ENCODE measurements at places on chromosomes 3 and 15.

DNA sequence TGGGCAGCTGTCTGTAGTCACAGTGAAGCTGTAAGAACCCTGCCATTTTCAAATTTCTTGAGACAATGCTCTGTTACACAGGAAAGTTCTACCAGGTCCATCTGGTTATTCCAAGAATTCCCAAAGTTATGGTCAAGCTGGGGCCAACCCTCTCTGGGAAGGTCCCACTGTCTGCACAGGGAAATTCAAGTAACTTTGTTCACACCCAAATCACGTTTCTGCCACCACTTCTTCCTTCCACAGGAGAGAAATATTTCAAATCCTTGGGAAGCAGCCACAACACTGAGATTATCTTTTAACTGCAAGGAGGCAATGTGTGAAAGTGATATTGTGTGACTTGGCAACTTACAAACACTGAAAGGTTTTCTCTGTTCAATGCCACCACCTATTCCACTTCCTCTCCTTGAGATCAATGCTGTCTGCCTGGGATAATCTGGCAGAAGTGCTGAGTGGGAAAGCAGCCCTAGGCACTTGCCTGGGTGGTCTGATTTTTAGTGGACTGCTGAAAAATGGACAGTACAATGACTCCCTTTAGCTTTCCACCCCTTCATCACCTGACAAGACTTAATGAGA, 5.6 kb downstream of the SCAMP2 start:
- DNase-seq, result no peak

- DNase-seq, result no peak
These were observed 206.7 kb downstream of the THRB start for GRCh38 chr3:24287755-24288450.

- DNase-seq, result no peak
These were observed 707.0 kb downstream of the ROBO2 start for GRCh38 chr3:77746892-77747291.

DNA sequence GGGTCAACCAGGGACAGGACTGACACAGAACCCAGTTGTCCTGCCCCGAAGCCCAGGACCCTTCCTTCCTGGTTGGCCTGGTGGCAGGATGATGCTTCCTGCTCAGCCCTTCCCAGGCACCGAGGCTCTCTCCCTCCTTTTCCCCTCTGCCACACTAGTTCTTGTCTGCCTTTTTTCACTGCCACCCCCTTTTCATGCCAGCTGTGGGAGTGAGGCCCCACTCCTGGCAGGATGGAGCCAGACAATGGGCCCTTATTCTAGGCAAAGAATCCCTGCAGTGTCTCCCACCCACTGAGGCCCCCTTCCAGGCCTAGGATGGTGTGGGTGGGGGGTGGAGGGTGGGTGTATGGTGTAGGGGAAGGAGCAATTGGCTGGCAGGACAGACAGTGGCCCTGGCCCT, 1.1 kb upstream of the SCAMP5 start:
- no peak for DNase-seq

DNA sequence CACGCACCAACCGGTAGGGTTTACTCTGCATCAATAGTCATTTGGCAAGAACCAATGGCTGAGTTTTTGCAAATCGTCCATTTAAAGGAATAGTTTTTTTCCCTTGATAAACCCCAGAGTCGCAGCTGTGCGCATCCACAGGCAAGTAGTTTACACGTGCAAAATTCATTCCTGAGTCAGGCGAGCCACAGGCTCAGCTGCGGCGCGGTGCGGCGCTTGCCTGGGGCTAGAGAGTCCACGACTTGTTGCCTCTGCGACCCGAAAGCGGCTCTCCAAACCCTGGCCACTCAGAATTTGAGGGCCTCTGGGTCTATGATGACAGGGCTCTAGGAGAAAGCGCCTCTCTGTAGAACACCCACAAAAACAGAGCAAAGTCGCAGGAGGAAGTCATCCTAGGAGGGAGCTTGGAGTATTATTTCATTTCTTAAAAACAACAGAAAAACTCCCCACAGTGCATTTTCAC, 36.7 kb downstream of the ZIC4 start:
- no peak for DNase-seq

- no peak for DNase-seq
These were observed 9.2 kb downstream of the TMPRSS7 start for GRCh38 chr3:112043621-112044201.

DNA sequence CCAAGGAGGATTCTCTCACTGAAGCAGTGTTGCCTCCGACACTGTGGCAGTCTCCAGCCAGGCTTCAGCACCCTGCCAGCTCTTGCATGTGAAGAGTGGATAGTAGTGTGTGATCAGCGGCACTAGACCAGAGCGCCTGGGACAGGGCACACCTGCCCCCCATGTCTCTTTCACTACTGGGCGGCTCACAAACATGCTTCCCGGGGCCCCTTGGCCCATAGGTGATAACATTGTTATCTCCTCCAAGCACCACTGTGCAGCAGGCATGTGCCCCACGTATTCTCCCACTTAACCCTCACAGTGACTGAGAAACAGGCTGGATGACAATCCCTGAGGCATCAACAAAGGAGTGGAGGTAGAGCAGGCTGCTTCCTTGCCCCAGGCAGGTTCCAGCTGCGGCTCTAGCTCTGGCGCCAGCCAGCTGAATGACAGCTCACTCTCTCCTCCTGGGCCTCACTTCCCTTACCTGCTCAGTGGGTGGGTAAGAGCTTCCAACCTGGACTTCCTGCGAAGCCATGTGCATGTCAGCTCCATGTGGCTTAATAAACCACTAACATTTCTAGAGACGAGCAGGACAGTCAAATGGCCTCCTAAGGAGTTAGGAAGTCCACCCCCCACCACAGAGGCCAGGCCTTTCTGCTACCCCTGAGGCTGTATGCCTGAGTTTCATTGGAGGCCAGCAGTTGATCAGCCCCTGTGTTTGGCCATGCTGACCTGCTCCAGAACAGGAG, 37.8 kb downstream of the KLF13 start:
- DNase-seq, result no peak

Data from AG04449 (cell line).